ENCODE measurements at places on chromosomes 2 and 18.

DNA sequence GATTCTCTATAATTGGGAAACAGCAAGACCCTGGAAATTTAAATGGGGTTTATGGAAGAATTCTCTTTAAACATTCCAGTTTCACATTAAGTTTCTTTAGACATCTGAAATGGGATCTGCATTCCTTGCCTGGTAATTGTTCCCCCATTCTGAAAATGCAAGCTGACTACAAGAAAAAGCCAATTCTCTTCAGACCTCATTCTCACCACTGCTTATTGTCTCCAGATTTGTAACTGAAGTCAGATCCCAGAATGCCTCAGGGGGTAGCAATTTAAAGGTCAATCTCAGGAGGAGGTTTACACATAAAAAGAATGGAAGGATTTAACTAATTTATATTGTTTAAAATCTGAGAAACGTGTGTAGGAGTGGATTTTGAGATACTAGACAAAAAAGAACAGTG is 41.2 kb downstream of the COL3A1 start:
- no peak for DNase-seq

GRCh38 chr2:186950694-186951093 is 101.7 kb upstream of the ZSWIM2 start:
- DNase-seq: no peak

DNA sequence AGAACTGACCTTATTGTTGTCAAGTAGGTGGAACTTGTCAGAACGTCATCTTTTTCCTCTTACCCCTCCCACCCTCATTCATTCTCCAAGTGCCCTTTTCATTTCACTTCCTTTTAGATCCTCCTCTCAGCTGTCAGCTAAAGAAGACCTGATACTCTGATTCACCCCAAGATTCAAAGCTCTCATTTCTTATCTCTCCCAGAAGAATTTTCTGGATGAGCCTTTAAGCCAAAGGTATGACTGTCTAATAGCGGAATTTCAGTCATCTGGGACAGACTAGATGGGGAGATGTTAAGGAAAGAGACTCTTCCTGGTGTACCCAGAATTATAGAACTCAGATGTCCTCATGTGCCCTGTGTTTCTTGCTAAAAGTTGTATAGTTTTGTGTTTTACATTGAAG is 53.9 kb downstream of the TCF7L1 start:
- no peak for DNase-seq

DNA sequence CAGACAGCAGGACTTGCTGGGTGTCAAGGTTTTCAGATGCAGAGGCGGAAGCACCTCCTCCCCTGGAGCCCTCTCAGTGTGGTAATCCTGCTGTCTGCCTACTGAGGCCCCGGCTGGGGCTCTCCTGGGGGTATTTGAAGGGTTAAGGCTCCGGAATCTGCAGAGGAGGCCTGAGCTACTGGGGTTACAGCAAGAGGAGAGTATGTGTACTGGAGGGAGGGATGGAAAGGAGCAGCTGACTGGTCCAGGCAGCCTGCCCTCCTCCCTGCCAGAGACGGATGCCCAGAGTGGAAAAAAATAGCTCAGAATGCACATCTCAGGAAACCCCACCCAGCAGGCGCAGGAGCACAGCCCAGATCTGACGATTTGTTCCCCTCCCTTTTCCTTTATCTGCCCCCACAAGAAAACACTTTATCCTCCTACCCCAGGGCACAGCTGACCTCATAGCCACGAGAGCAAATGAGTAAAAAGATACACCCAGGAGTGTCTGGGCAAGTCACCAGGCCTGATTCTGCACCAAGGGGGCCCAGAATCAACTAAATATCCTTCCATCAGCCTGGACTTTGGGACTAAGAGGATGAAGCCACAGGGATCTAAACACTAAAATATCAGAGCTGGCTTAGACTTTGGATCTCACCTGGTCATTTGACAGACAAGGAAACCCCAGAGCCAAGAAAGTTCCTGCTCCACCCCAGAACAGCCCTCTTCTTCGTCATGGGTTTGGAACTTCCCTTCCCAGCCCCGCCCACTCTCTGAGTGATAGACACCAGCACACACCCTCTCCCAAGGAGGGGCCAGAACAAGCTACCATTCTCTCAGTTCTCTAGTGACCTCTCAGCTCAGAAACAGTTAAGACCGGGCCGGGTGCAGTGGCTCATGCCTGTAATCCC is 5.5 kb downstream of the TMBIM1 start:
- no peak for DNase-seq

GRCh38 chr18:63107171-63107845 is 212.3 kb downstream of the BCL2 start:
- no peak for DNase-seq

- no peak for DNase-seq
These were observed 15.5 kb upstream of the ARHGAP28 start for GRCh38 chr18:6714010-6714409.

DNA sequence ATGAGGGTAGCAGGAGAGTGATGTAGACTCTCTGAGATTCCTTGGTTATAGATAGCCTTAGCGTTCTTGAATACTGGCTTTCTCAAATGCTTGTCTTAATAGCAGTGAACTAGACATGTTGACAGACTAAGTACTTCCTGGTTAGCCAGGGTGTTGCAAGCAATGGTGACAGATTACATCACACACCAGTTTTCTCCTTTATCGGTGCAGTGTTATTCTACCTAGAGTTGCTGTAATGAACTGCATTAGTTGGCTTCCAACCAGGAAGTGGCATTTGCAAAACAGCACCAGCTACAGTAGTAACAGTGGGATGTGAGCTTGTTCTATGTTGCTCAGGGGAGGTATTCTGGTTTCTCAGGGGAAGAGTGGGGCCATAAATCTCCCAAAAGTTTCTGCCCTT is 582.2 kb upstream of the DDX18 start:
- DNase-seq: no peak

DNA sequence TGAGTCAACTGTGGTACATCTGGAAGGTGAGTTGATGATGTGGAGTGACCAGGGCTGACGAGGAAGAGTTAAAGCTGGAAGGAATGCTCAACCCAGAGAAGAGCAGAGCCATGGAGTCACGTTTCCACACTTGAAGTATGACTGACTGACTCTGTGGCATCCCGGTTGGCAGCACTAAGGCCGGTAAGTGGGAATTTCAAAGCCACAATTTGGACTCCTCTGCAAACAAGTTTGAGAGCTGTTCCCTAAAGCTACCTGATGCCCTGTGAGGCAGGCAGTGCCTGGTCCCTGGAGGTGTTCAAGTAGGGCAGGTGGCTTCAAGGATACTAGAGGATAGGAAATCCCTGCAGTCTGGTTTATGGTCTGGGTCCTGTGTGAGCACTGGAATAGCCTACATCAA is 69.3 kb upstream of the ITGB6 start:
- no peak for DNase-seq

DNA sequence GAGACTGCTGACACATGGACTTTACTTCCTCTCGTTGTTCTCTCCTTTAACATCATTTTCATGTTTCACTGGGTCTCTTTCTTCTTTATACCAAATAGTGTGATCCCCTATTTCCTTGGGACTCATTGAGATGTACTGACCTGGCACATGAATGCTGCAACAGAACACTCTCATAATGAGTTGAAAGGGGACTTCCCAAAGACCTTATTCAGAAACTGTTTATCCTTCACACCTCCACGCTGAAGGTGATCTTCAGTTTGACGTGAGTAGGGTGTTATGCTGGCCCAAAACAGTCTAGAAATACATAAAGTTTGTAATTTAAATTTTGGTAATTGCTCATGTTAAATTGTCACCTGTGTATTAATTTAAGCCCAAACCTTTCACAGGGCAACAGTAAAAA is 1096.8 kb upstream of the GYPC start:
- DNase-seq: no peak

GRCh38 chr2:76310894-76311633 is 600.3 kb upstream of the GCFC2 start:
- DNase-seq: no peak

GRCh38 chr2:193837111-193837738 is 1642.5 kb upstream of the TMEFF2 start:
- DNase-seq: no peak

- DNase-seq: no peak
These were observed 199.1 kb upstream of the SLC14A2 start for GRCh38 chr18:45416168-45416567.

DNA sequence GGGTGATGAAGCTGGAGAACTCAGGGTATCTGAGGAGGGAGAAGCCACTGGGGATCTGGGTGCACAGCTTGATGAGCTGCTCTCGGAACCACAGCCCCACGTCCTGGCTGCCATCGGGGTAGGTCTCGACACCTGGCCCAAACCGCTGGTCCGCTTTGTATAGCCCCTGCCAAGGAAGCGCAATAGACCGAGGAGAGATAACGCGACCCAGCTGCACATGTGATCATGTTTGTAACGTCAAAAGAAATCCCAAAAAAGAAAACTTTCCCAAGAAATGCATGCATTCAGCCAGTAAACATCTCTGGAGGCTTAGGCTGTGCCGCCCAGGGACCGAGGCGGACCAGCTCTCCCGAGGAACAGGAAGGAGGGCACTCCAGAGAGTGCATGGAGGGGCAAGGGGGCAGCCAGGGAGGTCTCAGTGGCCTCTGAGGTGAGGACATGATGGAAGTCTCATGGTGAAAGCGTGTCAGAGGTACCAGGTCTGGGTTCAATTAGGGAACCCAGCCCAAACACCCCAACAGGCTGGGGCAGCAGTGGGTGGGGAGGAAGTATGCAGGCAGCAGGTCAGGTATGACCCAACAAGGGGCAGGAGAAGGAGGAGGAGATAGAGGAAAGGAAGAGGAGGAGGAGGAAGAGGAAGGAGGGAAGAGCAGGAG is 28.3 kb downstream of the ANKMY1 start:
- DNase-seq: no peak

DNA sequence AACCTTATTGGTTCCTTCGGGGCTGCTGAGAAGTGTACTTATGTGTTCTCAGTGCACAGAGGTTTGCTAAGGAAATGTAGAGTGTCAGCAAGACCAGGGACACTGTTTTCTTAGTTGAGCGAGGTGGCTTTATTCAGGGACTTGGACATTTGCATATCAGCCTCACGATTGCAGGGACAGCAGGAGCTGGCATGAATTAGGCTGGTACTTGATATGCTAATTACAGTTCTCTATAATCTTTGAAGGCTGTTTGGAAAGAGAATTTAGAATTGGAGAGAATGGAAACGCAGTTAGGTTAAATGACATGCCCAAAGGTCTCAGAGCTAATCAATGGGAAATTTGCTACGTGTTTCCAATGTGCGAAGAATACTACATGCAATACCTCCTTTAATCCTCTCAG is 18.7 kb upstream of the MTCL1 start:
- DNase-seq: no peak

- no peak for DNase-seq
These were observed 153.3 kb upstream of the KYNU start for GRCh38 chr2:142724186-142724585.

- DNase-seq: no peak
These were observed 77.4 kb downstream of the DYSF start for GRCh38 chr2:71530641-71531332.

GRCh38 chr2:26702025-26702424 is 9.5 kb downstream of the KCNK3 start:
- DNase-seq: no peak

DNA sequence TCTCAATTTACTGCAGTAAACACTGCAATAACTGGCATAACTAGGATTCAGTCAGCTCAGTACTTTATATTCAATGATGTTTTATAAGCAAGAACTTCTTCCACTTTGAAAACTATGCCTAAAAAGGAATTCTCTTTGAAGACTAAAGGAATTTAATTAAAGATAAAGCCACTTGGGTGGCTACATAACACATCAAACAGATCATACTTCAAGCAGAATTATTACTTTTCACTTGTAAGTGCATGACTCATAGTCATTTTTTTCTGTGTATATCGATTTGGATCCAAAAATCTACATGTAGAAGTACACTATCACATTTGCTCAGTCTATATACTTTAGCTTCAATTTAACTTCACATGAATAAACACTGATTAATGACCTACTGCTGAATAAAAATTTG is 4.0 kb downstream of the KANSL1L start:
- DNase-seq: no peak

DNA sequence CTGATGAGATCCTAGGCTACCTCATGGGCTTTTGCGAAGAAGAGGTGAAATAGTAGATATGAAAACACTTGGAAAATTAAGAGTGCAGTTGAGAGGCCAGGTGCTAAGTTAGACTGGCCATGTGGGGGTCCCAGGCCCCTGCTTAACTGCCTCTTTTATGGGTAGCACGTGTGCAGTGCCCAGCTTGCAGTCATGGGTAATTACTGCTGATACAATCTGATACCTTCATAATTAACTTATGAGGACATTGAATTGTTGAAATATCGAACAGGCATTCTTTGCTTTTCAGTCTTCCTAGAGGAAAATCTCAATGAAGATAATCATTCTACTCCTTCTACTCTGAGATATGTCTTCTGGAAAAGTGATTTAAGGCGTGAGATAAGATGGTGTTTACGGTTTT is 11.6 kb downstream of the TRAF3IP1 start:
- no peak for DNase-seq

DNA sequence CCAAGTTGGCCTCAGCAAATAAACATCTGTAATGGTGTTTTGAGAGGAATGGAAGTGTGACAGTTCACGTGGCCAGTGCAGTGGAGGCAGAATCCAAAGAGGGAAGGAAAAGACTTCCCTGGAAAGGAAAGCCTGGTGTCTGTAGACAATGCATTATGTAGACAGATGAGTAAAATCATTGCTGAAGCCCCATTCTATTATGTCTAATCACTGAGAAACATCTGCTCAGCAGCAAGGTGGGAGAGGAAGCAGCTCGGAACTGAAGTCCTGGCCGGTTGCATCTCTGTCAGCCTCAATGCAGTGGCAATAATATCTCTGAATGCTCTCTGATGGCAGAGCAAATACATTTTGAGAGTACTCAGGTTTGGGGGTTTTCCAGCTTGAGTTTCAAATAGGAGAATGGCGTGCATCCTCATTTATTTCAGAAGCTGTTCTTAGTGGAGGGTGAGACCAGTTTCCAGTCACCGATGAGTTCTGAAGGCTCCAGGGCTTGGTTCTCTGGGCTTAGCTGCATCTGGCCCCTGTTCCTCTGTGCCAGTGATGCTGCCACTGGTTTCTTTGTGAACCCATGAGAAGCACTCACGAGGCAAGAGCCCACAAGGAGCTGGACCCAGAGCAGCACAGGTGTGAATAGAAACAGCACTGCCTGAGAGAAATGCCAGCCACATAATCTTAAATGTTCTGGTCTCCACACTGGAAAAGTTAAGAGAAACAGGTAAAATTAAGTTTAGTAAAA is 63.3 kb downstream of the RPIA start:
- DNase-seq: no peak

- DNase-seq: no peak
These were observed 89.3 kb downstream of the CABYR start for GRCh38 chr18:24227977-24228666.

Data from NCI-H2081 treated with DMSO at 0.1 percent for 48 hours (cell line).